ENCODE measurements at places on chromosomes 2 and 18.

DNA sequence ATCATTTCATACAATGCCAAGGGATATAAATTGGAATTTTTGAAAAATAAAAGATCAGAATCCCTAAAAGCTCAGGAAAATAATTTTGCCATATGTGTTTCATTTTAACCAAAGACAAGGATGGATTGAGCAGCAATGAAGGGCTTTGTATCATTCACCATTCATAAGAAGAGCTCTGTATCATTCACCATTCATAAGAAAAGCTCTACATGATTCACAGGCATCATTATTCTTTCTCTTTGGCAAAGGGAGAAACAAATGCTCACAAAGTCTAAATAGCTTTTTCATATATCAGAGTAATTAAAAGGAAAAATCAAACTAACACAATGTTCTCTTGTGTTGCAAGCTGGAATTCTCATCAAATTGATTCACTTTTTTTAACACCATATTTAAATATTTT is 169.1 kb upstream of the MC4R start:
- DNase-seq, result no peak

- DNase-seq, result no peak
These were observed 75.4 kb downstream of the KLF7 start for GRCh38 chr2:207090389-207090788.

DNA sequence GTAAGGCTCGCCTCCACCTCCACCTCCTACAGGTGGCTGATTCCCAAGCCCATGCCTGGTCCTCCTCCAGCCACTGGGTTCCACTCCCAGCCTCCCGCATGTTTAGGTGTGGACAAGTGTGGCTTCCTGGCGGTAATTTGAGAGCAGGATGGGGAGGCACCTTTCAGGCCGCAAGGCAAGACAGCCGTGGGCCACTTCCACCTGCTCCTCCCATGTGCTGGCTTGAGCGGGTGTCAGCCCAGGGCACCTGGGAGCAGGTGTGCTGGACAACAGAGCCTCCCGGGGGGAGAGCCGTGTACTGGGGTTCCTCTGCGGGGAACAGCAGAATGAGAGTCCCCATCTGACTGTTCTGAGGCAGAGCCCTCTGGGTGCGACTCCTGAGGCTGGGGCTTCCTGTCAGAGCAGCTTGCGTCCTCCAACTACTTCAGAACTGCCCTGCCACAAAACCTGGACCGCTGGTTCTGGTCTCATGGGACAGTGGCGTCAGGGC is 83.9 kb downstream of the TPO start:
- DNase-seq, result no peak

DNA sequence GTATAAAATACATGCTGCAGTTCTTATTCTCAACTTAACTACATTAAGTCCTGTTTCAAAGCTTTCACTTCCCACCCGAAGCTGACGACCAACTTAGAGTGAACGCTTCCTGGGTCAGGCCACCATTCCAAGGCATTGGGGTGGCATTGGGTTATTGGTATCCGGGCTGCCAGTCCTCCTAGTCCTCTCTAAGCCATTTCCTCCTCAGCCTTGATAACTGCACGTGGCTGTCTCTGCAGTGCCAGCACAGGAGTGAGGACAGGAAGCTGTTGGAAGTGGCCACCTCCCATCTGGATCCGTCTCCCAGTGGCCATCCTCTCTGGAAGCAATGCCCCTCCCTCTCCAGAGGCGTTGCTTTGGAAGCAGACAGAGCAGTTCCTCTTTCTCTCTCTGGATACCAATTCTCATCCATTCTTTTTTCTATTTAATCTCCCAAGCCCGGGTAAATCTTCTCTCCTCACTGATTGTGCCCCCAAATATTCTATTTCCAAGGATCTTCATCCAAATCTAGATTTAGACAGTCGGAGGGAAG is 354.7 kb downstream of the EIPR1 start:
- no peak for DNase-seq

GRCh38 chr2:127305990-127306585 is 12.1 kb upstream of the ERCC3 start:
- no peak for DNase-seq

GRCh38 chr18:8409151-8409550 is 200.1 kb upstream of the RAB12 start:
- no peak for DNase-seq

DNA sequence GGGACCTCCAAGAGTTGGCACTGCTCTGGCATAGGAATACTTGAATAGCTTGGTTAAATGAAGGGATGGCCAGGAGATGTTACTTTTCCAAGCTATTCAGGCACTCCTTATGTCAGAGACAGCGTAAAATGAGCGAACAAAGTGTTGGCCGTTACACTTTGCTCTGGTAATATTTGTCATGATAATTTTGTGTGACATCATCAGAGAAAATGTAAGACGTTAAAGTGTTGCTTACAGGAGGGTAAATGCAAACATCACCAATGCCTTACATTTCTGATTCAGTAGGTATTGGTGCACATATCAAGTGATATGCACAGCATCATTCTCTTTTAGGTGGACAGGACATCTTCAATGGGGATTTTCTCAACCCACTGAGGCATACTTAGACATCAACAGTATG is 46.0 kb downstream of the PLEKHA3 start:
- DNase-seq, result no peak

- no peak for DNase-seq
These were observed 32.9 kb upstream of the POMC start for GRCh38 chr2:25201265-25201664.

DNA sequence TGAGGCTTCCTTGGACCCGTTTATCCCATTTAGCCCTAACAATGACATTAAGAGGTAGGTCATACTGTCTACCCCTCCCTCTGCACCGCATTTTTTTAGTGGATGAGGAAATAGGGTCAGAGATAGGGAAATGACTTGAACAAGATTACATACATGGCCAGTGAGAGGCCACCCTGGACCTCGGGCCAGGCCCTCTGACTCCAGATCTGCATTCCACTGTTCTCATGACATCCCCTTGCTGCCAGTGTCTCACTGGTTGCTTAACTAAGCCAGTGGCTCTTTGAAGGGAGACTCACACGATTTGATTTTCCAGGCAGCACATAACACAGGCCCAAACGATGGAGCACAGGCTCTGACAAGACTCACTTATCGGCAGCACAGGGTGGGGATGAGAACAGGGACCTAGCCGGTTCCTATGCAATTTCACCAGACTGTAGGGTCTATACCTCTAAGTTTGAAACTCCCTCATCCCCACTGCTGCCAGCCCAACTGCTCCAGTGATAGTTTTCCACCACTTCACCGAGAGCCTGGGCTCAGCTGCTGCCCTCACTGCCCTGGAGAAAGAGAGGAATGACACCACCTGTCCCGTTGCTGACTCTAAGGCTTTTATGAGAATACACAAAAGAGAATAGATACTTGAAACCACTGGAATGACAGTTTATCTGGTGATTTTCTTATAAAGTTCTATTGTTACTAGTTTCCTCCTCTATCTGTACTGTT is 82.5 kb downstream of the TMEM247 start:
- no peak for DNase-seq

DNA sequence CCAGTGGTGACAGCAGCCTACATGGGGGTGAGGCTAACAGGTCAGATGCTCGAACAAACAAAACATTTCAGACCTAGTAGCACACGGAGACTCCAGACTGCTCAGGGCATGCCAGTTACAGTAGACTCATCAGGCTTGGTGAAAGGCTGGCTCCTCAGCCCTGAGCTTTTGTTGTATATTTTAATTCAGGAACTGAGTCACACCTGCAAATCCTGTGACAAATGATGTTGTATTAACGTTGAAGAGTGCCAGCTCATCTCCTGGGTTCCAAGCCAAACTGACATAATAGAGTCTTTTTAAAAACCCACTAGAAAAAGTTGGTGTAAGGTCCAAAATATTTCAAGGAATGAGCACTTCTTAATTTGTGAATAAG is 65.3 kb downstream of the C1D start:
- no peak for DNase-seq

GRCh38 chr2:23235292-23235691 is 149.7 kb upstream of the KLHL29 start:
- no peak for DNase-seq

DNA sequence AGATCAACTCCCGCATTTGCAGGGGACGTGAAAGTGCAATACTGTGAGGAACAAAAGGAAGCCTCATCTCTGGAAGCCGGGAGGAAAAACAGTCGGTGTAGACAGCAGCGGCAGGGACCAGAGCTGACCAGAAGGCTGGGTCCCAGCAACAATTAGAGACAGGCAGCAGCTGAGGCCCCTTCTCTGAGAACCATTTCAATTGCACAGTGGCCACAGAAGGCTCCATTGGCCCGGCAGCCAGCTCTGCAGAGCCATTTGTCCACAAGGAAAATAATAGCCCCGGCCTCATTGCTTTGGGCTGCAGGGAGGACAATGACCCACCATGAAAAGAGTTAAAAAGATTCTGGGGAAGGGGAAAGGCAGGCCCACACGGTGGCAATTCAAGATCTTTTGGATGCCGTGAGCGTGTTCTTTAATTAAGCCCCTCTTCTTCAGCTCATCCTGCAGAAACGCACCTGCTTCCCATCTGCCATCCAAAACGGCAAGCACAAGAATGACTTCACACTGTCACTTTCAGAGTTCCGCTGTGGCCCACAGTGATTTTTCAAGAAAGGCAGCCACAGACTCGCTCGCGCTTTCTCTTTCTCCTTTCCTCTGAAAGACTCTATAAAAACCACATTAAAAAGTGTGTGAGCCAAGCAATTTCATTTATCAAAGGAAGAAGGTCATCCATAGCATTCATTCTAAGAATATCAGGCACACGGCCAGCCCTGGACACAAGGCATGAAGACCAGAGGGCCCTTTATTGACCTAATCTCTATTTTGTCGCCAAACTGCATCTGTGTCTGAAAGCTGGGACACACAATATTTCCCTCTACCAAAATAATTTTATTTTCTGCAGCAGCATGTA is 293.6 kb downstream of the SOX11 start:
- DNase-seq, result no peak

DNA sequence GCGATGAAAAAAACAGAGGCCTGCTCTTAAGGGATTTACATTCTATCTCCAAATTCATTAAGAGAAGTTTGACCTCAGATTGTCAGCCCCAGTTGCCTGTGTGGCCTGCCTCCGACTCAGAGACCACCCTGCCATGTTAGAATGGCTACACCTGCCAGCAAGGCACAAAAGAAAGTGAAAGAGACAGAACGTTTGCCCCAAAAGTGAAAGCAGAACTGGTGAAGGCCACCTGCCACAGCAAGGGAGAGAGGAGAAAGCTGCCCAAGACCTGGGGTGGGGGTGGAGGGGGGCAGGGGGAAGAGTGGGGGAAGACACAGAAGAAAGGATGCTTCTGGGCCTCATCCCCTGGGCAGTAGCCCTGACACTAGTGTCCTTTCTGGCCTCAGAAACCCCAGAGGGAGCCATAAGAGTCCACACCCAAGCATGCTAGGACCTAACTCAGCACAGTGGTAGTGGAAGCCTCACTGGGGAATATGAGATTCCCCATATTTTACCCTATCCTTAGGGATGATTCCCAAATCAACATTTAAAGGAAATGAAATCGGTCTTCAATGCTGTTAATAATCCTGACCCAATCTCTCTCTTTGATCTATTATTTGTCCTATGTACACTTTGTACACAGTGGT is 389.7 kb downstream of the TXNL1 start:
- DNase-seq, result no peak

DNA sequence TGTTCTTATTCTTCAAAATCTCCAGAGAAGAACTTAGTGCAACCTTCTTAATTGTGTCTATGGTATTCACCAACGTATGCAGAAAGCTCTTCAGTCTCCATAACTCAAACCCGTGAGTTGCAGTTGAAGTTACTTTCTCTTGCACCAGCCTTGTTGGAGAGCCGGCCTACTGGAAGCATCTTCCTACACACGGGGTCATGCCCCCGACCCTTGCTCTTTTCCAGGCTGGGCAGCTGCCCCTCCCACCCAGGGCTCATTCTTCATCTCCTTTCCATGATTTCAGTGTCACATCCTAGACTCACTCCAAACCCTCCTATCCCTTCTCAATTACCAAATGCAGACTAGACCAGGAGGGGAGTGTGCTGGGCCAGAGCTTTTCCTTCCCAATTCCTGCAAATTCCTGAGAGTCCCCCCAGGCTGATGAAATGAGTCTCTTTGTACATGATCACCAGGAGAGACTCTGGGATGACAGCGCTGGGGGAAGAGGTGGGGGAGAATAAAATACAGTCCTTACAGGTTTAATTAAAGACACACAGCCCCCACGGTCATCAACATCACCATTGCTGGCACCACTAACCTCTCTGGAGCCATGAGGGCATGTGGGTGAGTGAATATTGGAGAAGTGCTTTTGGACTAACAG is 75.3 kb downstream of the COLEC12 start:
- no peak for DNase-seq

- no peak for DNase-seq
These were observed 22.7 kb upstream of the GCG start for GRCh38 chr2:162174746-162175145.

- no peak for DNase-seq
These were observed 91.0 kb downstream of the TMEM185B start for GRCh38 chr2:120132190-120132589.

- DNase-seq, result peak; percentile 37
These were observed 61.3 kb upstream of the RAPGEF4 start for GRCh38 chr2:172674034-172674967.

DNA sequence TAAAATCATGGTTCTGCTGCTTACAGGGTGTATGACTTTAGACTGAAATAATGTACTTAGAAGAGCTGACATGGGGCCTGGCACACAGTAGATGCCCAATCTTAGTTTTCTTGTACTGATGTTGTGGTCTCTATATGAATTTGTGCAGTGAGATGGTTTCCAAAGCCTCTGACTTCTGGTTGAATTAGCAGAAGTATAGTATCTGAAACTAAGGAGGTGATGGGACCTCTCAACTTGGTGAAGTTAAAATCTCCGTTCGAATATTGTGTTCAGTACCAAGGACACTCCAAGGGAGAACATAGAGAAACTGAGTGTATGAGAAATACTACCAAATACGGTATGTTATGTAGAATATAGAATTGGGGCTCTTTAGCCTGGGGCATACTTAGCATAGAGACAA is 120.9 kb downstream of the ANTXR1 start:
- DNase-seq, result no peak

GRCh38 chr2:156800781-156801361 is 364.7 kb downstream of the GPD2 start:
- no peak for DNase-seq
